ENCODE measurements at places on chromosomes 4 and X.
A peak's percentile ranks its signal among the peaks of the same experiment; 100 is the strongest.

DNA sequence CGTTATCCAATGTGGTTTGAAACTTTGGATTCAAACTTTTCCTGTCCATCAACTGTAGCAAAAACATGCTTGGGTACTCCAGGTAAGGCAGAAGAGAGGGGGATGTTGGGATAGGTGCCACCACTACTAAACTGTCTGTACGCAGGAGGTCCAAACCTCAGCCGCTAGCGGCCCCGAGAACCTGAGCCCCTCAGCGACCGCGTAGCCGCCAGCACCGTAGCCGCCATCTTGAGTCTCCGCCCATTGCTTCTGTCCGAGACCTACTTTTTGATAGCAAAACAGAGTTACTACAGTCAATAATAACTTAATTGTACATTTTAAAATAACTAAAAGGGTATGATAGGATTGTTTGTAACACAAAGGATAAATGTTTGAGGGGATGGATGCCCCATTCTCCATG, 119.9 kb upstream of the GRID2 start:
- DNase-seq = no peak

- DNase-seq = peak; percentile 3
Observed at GRCh38 chr4:100189820-100190642, at the start of gene DDIT4L. Gene DDIT4L, minus strand, starts transcription at chr4:100190468. Its CDS starts 485 bp downstream, at chr4:100189983.

DNA sequence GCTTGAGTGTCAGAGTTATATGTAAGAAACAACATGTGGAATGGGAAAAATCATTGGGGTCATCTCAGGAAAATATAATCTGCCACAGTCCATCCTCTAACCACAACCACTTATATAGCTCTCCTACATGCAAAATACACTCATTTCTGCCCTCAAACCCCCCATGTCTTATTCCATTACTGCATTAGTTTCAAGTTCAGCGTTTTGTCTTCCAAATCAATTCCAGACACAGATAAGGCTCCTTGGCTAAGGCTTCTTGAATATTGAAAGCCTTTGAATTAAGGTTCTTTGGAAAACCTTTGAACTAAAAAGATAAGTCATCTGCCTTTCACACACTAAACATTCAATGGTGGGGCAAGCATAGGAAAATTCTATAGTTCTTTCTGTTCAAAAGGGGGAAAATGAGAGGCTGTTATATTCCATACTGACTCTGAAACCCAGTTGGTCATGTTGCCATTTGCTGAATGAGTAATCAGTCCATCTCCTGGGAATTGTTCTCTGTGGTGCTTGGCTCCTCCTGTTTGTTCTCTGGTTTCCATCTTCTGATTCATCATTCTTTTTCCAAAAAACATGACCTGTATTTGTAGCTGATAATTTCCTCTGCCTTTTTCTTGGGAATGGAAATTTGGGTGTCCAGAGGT, 218.7 kb downstream of the BMPR1B start:
- peak; percentile 55 for DNase-seq

GRCh38 chrX:107684956-107685385, 56.7 kb downstream of the PRPS1 start:
- peak; percentile 86 for DNase-seq

DNA sequence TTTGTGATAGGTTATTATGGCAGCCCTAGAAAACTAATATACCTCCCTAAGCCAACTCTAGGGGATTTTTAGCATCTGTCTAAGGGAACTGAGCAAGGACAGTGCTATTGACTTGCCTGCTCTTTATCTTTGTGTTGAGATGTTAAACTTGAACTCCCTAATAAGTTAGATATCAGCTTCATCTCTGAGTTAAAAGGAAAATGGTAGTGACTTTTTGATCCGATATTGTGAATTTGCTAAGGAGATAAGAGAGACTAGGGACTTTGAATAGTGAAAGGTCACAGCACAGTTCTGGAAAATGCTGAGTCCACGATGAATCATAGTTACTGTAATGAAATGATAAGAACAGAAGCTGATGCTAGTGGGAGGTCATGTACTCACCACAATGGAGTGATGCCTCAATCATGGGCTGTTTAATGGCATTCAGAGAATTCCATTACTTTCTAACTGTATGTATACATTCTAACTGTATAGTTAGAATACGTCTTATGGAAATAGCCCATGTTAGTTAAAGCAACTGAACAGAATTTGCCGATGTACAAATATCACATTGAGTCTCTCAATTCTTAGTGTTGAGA, 147.2 kb downstream of the GLRA3 start:
- peak; percentile 81 for DNase-seq

Data from NCI-H226 (cell line).